ENCODE measurements at places on chromosomes 7 and 10.
A peak's percentile ranks its signal among the peaks of the same experiment; 100 is the strongest.

DNA sequence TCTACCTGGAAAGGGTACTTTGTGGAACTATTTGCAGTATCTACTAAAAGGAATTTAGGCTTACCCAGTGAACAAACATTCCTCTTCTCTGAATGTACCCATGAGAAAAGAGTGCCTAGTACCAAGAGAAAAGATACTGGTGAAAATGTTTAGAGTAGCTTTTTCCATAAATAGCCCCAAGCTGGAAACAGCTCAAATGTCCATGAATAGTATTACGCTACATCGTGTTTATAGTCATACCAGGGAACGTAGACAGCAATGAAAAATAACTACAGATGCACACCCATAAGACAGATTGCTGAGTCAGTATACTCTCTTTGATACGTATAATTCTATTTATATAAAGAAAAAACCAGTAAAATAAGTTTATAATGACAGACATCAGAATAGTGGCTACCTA lies 285.9 kb downstream of the KLF6 start:
- no peak for DNase-seq

DNA sequence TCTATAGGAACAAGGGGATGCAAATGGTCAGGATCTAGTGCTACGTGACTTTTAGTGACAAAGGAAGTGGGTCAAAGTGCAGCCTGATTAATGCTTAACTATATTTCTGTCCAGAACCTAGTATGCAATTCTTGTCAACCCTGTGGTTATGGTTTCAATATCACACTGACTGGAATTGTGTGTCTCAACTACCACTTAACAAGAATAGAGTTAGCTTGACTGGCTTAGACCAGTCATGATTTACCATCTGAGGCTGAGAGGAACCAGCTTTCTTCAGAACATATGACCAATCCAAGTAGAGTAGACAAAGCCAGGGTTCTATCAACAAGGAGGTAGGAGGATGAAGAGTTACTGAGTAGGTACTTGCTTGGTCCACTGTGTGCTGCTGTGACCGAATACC lies 54.4 kb downstream of the MYPN start:
- DNase-seq: no peak

GRCh38 chr7:28230261-28230660 lies 49.7 kb upstream of the JAZF1 start:
- DNase-seq: no peak

DNA sequence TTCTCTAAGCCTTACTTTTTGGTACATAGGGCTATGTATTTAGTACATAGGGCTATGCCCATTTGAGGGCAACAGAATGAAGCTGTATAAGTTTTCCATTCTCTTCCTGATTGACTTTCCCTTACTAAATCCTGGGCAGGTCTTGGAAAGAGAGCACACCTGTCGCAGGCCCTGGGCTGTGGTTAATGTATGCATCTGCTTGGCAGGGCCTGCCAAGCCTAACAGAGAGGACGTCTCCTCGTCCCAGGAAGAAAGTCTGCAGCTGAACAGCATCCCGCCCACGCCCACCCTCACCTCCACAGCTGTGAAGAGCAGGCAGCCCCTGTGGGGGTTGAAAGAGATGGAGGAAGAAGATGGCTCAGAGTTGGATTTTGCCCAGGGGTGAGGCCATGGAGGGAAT lies 8.9 kb upstream of the PVRIG start:
- DNase-seq: no peak

DNA sequence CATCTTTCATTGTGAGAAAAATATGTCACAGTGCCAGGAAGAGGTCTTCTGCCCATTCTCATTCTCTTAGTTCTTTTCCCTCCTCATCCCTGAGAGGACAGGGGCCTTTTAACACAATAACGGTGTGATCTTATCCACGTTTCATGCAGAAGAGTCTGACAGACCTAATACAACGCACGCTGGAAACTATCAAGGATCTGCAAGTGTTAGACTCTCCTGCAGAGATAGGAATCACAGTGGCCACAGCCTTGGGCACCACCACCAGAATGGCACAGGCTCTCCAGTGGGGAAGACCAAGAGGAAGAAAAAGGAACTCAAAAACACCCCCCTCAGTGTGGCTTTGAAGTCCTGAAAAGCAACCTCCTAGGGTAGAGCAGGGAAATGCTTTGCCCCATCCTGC lies 72.6 kb upstream of the LAMB4 start:
- no peak for DNase-seq

DNA sequence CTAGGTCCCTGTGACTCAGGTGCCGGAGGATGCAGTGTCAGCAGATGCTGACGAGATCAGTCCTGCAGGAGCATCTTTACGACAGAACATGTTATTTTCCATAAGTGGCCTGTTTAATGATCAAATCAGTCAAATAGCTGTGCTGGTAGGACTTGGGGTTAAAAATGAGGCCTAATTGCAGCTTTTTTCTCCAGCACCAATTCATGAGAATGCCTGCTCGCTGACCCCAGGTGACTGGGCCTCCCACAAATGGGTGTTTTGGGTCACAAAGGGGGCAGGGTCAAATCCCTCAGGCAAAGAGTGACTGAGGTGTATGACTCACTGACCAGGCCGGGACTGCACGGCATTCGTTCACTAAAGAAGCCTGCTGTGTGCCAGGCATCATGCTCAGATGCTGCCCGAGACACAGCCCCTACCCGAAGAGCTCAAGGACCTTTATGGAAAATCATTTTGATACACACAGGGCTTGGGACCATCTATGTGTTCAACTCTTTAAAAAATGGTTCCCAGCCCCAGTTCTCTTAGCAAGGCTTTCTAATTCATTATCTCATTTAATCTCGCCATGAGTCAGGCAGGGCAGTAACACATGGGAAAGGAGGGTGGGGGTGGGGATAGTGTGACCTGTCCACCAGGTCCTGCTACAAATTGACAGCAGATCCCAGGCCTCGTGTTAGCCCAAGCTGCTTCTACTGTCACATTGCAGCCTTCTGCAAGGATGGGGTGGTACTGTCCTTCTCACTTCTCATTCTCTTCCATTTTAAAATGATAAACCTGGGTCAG lies 21.1 kb downstream of the ZNF775 start:
- no peak for DNase-seq

- no peak for DNase-seq
These were observed 109.3 kb upstream of the RHEB start for GRCh38 chr7:151628846-151629604.

- no peak for DNase-seq
These were observed 269.9 kb upstream of the IMMP2L start for GRCh38 chr7:111832174-111832573.

- no peak for DNase-seq
These were observed 7.2 kb upstream of the DMBT1 start for GRCh38 chr10:122553341-122553740.

DNA sequence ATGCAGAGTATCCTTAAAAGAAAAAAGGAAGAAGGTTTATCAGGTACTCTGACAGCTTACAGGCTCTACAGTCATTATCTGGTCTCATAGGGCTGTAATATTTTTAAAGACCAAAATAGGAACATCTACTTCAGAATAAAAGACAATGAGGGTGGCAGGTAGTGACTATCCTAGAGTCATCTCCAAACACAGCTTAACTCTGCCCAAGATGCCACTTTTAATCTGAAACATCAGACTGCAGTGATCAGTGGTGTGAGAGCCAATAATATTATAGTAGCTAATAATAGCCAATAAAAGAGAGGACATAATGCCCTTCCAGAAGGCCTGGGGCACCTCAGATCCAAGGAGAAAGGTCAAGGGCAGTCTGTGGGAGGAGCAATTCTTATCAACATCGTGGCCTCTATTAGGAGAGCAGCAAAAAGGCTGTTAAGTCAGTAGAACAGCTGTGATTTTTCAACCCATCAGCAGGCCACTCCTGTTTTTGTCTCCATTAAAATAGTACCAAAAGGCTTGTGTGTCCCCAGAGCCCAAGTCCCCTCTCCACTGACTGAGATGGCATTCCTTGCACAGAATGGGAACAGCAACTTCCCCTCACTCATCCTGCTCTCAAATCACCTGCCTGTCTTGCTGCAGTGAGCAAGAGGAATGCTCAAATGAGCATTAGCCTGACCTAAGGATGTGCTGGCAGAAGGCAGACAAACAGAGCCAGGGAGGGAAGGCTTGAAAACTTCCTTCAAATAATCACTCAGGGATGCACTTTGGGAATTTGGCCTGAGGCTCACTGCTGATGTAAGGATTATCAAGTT lies 20.7 kb upstream of the SPOCK2 start:
- no peak for DNase-seq

DNA sequence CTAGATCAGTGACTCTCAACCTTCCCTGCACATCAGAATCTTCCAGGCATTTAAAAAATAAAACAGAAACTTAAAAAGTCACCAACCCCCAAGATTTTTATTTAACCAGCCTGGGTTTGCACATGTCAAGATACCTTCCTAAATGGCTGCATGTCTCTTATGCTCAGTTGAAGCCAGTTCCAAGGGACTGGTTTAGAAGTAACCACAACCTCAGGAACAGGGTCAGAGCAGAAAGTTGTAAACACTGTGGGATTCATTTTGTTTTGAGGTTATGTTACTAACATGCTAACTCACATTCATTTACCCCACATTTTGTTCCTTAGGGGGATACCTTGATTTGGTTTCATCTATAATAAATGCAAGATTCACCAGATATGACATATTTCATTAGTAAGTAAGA lies 72.9 kb downstream of the PKD1L1 start:
- DNase-seq: no peak

GRCh38 chr7:27179503-27180430 lies 5.3 kb downstream of the HOXA11 start:
- DNase-seq: no peak

DNA sequence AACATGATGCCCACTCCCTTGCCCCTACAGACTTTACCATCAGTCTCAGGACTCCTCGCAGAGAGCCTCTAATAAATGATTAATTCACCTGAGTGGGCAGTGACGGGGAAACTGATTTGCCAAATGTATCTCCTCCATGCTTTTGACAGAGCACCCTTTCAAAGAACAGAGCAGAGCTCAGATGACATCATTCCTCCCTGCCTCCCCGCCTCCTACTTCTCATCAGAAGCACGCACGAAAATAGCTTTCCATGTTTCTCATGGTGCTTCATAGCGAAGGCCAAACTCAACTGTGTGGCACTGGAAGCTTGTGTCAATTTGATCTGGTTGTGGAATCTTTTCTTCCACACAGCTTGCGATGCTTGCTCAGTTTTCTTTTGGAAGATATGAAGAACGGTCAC lies 442.5 kb downstream of the RPS24 start:
- DNase-seq: no peak

- DNase-seq: no peak
These were observed 27.8 kb upstream of the ELMO1 start for GRCh38 chr7:37476428-37476827.

DNA sequence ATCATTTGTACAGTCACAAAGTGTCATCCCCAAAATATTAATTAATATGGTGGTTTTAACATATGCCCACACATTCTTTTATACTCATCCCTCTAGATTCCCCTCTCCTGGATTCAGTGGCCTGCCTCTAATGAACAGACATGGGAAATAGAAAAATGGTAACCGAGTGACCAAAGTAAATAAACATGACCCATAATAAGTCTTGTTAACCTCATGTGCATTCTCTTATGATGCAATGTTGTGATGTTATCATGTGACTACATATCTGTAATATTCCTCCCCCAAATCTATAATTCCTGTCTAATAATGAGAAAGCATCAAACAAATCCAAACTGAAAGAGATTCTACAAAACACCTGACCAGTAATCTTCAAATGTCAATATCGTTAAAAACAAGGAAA lies 164.5 kb upstream of the PRSS1 start:
- DNase-seq: no peak

- DNase-seq: no peak
These were observed 347.0 kb downstream of the GPAM start for GRCh38 chr10:111836571-111836970.

- no peak for DNase-seq
These were observed 1040.2 kb upstream of the SORCS1 start for GRCh38 chr10:108204528-108205305.

- DNase-seq: no peak
These were observed 206.7 kb upstream of the PLXNA4 start for GRCh38 chr7:132782777-132783640.

- no peak for DNase-seq
These were observed 5.2 kb downstream of the PHYHIPL start for GRCh38 chr10:59181668-59182067.

DNA sequence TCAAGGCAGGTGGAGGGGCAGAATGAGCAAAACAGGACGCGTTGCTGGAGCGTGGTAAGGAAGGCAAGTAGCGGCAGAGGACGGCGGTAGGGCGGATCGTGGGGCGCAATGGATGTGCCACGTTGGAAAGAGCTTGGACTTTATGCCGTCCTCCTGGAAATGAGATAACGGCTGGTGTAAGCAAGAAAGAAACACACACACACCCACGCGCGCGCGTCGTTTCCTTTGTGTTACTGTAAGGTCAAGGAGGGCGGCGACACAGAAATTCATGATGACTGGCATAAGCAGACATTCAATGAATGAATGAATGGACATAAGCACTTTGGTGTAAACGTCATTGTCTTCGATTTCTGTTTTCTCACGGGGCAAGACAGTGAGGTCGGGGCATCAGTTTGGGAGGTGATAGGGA lies 683 bp upstream of the ENTPD7 start:
- DNase-seq: peak; percentile 27

DNA sequence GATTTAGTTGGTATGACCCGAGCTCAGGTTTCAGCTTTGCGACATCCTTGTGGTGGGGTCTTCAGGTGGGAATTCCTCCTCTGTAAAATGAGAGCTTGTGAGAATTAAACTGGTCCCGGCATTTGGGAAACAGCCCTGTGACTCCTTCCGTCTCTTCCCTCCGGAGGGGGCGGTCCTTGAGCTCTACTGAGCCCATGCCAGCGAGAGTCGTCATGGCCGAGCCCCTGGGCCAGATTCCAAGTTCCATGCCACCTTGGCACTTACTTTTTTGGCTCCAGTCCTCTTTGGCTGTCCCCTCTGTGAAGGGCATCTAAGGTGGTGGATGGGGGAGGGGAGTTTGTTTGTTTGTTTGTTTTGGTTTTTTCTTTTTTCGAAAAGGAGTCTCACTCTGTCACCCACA lies 47.6 kb downstream of the GTF2IRD1 start:
- no peak for DNase-seq

GRCh38 chr10:29329420-29329819 lies 40.5 kb downstream of the LYZL1 start:
- no peak for DNase-seq

DNA sequence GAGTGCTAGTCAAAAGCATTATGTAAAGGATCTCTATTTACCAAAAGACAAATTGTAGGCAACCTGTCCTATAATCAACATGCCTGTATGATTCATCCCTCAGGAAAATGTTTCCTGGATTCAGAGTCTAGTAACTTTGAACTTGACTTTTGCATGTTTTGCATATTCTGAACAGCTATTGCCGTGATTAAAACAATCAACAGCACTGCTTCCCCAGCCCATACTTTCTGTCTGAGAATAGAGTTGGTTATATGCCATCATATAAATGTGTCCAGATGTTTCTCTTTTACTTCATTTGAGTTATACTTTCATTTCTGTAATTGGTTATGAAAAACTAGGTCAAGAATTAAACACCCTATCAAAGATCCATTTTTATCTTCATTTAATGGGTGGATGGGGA lies 83.5 kb downstream of the ZMYND11 start:
- no peak for DNase-seq

- DNase-seq: no peak
These were observed 217.7 kb upstream of the ETV1 start for GRCh38 chr7:14207138-14207537.

Data from esophagus squamous epithelium (tissue), 5 donors.